Activated B cell treated with CpG ODN at 0.5 μM for 24 hours (primary cell): ENCODE measurements at places on chromosomes 3 and 15. TPM values are rescaled to one million over a fixed set of nuclear protein-coding genes. Genes with fewer than 3 reads are reported as not detected.

The PPM1L gene
- total RNA-seq = 5.8 and 6.6 TPM in 2 replicates

GRCh38 chr3:148931574-148931973 is 59.8 kb upstream of the GYG1 start:
- DNase-seq = no peak

The CLDN18 gene
- not detected in 2 replicates for total RNA-seq

GRCh38 chr3:52494445-52494844 is 693 bp upstream of the STAB1 start:
- no peak for DNase-seq

The SLC9C1 gene
- total RNA-seq = 0.24 and 0.58 TPM in 2 replicates

DNA sequence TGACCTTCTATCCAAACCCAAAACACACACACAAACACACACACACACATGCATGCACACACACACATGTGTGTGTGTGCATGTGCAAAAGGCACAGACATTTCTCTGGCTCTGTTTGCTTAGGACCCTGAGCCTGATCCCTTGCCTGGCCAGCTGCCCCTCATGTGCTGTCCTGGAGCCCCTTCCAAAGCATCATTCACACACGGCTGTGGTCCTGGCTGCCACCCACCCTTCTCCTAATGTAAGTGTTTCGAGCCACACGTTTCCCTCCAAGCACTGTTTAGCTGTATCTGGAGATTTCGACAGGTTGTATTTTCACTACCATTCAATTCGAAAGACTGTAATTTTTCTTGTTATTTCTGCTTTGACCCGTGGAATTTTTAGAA is 45.8 kb upstream of the KLF13 start:
- DNase-seq = no peak

- DNase-seq = no peak
Observed at GRCh38 chr3:196726788-196727675, 12.6 kb upstream of the PAK2 start.

- DNase-seq = no peak
Observed at GRCh38 chr15:50321680-50322210, 33.3 kb downstream of the GABPB1 start.

The NMD3 gene
- 44.2 and 45.8 TPM in 2 replicates for total RNA-seq
